ENCODE measurements at places on chromosomes 1 and 21.

GRCh38 chr1:181181792-181182585 is 93.5 kb downstream of the IER5 start:
- DNase-seq: no peak

DNA sequence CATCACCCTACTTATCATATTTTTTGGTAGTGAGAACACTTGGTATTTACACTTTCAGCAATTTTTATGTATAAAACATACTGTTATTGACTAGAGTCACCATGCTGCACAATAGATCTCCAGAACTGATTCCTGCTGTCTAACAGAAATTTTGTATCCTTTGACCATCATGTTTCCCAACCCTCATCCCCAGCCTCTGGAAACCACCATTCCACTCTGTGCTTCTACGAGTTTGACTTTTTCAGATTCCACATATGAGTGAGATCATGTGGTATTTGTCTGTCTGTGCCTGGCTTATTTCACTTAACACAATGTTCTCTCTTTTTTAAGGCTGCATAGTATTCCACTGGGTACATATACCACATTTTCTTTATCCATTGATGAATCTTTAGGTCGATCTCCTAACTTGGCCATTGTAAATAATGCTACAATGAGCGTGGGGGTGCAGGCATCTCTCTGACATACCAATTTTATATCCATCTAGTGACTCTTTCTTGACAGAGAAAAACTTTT is 115.9 kb upstream of the RUNX1 start:
- no peak for DNase-seq

DNA sequence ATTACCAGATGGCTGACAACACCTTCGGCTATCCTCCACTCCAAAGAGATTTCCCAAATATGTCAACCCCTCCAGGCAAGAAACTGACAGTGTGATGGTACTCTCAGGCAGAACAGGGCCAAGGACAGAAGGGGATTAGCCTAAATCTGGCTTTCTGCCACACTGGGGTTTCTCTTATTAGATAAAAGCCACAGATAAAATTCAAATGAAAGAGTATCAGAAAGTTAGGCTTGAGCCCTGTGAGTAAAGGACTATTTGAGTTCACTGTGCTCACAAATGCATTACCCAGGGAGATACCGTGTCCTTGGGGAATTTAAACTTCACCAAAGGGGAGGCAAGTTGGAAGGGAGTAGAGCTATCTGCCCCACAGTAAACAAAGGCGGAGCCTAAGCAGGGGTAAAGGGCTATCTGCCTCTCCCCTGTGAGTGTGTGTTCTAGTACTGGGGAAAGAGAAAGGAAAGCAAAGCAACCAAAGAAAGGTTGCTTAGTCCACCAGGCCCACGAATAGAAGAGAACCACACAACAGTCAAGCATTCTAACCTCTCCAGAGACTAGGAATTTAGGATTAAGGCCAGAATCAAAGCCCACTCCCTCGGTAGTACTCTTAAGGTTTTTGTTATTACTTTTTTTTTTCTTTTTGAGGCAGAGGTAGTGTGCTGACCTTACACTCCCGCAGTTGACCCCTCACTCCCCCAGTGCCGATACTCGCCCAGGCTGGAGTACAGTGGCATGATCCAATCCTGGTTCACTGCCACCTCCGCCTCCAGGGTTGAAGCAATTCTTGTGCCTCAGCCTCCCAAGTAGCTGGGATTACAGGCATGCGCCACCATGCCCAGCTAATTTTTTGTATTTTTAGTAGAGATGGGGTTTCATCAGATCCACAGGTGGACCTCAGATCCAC is 12.7 kb downstream of the TPM3 start:
- no peak for DNase-seq

- no peak for DNase-seq
These were observed 29.8 kb upstream of the ZBTB21 start for GRCh38 chr21:42039911-42040351.

GRCh38 chr21:33238565-33239255 is 9.0 kb downstream of the IFNAR2 start:
- DNase-seq: no peak

GRCh38 chr1:92306020-92306419 is 7.2 kb downstream of the RPAP2 start:
- no peak for DNase-seq

GRCh38 chr1:5650283-5651026 is 341.8 kb downstream of the NPHP4 start:
- no peak for DNase-seq

DNA sequence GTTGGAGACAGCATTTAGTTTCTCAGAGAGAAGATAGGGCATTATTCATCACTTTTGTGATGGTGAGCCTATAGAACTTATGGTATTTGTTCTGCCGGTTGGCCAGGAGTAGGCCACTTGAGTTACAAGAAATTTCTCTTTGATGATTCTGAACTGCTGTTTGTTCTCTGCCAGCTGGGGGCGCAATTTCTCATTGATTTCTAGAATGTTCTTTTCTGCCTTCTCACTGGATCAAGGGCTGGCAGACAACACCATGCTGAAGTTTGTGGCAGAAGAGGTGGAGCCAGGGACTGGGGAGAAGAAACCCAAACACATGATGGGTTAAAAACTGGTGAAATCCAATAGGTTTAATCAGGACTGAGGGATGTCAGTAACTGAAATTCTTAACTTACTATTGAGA is 360.6 kb downstream of the FAM72C start:
- no peak for DNase-seq

DNA sequence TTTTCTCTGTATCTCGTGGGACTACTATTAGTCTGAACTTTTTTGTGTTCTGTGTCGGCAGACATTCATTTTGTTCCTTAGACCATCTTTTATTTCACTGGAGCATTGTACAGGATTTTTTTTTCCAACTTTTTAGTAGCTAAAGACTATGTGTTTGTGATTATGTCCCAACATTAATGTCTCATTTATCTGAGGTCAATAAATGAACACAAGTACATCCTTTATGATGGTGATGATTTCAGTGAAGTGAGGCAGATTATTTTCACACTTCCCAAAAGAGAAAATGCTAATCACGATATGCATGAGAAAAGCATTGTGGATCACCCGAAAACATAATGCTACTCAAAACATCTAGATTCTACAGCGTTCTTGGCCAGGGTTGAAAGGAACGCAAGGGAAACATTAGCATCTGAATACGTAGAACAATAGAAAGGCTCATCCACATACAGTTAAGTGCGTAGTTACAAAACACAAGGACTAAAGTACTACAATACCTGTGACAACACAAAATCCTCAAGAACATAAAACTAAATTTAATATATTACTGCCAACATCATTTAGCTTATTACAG is 981.7 kb upstream of the NCAM2 start:
- no peak for DNase-seq

DNA sequence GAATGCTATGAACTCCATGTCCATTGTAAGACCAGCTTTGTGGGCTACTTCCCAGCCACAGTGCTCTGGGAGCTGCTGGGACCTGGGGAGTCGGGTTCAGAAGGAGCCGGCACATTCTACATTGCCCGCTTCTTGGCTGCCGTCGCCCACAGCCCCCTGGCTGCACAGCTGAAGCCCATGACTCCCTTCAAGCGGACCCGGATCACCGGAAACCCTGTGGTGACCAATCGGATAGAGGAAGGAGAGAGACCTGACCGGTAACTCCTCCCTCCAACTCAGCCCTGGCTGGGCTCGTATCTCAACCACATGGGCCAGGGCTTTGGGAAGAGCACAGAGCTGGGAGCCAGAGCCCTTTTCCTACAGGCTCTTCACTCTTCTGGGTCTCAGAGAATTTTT is 15.4 kb downstream of the MOV10 start:
- no peak for DNase-seq

DNA sequence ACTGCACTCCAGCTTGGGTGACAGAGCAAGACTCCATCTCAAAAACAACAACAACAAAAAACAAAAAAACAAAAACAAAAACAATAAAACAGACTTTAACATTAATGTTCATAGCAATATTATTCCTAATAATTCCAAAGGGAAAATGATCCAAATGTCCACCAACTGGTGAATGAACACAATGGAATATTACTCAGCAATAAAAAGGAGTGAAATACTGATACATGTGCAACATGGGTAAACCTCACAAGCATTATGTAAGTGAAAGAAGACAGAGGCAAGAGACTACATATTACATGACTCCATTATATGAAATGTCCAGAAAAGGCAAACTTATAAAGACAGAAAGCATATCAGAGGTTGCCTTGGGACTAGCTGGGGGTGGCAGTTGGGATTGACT is 6.1 kb upstream of the TTF2 start:
- no peak for DNase-seq

- no peak for DNase-seq
These were observed 18.6 kb upstream of the MYSM1 start for GRCh38 chr1:58718435-58718834.

DNA sequence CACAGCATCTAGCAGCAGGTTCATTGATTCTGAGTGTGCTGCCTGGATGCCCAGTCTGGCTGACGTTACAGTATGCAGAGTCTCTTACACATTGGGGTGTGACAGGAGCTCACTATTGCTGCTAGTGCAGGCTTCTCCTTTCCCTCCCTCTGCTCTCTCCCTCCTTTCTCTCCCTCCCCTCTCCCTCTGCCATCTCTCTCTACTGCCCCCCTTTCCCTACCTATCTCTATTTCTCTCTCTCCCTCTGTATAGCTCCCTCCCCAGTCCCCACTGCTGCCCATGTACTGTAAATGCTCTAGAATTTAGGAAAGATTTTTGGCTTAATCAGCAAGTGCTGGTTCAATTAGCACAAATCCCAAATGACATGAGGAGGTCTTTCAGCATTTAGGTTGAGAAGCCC is 62.8 kb downstream of the PCBP3 start:
- DNase-seq: no peak

GRCh38 chr1:93641527-93641926 is 40.1 kb downstream of the BCAR3 start:
- DNase-seq: no peak

- no peak for DNase-seq
These were observed 4.7 kb downstream of the FMOD start for GRCh38 chr1:203346060-203346768.

- DNase-seq: no peak
These were observed 12.3 kb upstream of the METTL13 start for GRCh38 chr1:171769171-171769570.

GRCh38 chr1:6955357-6956094 is 170.3 kb downstream of the CAMTA1 start:
- no peak for DNase-seq

Data from activated T-cell treated with anti-CD3 and anti-CD28 coated beads for 24 hours (primary cell).